Neuronal stem cell (in vitro differentiated cells): ENCODE measurements at places on chromosomes 3 and 15.
A peak's percentile ranks its signal among the peaks of the same experiment; 100 is the strongest.

GRCh38 chr15:66134284-66134683 is 119.3 kb downstream of the MEGF11 start:
- H3K4me1 ChIP-seq = no peaks in the 10 kb centered on the region
- H3K4me3 ChIP-seq = no peak overlapping the region
- H3K36me3 ChIP-seq = no peaks in the 10 kb centered on the region
- DNase-seq = no peak

DNA sequence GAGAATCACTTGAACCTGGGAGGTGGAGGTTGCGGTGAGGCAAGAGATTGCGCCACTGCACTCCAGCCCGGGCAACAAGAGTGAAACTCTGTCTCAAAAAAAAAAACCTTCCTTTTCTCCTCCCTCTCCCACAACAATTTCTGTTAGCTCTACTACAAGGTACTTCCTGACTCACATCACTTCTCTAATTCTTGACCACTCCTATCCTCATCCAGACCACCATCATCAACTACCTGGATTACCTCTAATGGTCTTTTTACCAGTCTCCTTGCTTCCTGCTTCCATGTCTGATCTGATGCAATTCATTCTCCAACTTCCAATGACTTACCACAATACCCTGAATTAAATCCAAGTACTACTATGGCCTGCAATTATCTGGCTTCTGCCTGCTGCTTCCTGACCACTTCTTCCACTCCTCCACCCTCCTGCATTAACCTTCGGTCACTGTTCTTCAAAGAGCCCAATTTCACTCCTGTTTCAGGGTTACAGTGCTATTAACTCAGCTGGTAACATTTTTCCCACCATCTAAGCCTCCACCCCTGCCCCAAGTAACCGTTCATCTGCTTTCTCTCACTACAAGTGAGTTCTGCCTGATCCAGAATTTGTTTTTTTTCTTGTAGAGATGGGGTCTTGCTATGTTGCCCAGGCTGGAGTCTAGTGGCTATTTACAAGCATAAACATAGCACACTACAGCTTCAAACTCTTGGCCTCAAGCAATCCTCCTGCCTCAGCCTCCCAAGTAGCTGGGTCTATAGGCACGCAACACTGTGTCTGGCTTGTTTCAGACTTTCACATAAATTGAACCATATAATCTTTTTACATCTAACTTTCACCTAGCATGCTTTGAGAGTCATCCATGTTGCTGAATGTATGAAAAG is 27.8 kb downstream of the DCAF1 start:
- H3K4me3 ChIP-seq = no peak overlapping the region
- no peaks in the 10 kb centered on the region for H3K4me1 ChIP-seq
- no peaks in the 10 kb centered on the region for H3K27me3 ChIP-seq
- H3K36me3 ChIP-seq = peaks cover 9% of the 10 kb centered on the region
- no peak for DNase-seq

GRCh38 chr3:47421741-47422649 is 41.2 kb downstream of the PTPN23 start:
- DNase-seq = no peak
- no peak overlapping the region for H3K27ac ChIP-seq
- H3K4me1 ChIP-seq = peaks cover 3% of the 10 kb centered on the region
- peaks cover 73% of the 10 kb centered on the region for H3K36me3 ChIP-seq
- H3K27me3 ChIP-seq = no peaks in the 10 kb centered on the region
- H3K4me3 ChIP-seq = no peak overlapping the region

DNA sequence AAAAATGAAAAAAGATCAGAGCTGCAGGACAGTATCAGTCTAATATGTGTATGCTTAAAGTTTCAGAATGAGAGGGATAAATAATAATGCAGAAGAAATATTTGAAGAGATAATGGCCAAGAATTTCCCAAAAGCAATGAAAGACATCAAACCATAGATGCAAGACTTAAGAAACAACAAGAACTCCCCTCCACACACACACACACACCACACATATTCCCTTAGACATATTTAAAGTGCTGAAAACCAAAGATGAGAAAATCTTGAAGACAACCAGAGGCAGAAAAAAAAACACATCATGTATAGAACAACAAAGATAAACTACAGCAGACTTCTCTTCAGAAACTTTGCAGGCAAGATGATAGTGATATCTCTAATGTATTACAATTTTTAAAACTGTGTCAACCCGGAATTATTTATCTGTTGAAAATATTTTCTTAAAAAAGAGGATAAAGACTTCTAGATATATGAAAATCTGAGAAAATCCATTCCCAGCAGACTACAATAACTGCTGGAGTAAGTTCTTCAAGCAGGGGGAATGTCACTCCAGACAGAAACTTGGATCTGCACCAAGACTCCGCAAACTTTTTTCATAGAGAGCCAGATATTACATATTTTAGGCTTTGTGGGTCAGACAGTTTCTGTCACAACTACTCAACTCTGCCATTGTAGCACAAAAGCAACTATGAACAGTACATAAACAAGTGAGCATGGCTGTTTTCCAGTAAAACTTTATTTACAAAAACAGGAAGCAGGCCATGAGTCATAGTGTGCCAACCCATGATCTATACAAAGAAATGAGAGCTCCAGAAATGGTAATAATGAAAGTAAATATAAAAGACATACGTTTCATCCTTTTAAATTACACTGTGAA is 223.4 kb upstream of the CGNL1 start:
- H3K4me1 ChIP-seq = peaks cover 2% of the 10 kb centered on the region
- H3K27ac ChIP-seq = no peak overlapping the region
- no peak for DNase-seq
- H3K4me3 ChIP-seq = no peak overlapping the region

DNA sequence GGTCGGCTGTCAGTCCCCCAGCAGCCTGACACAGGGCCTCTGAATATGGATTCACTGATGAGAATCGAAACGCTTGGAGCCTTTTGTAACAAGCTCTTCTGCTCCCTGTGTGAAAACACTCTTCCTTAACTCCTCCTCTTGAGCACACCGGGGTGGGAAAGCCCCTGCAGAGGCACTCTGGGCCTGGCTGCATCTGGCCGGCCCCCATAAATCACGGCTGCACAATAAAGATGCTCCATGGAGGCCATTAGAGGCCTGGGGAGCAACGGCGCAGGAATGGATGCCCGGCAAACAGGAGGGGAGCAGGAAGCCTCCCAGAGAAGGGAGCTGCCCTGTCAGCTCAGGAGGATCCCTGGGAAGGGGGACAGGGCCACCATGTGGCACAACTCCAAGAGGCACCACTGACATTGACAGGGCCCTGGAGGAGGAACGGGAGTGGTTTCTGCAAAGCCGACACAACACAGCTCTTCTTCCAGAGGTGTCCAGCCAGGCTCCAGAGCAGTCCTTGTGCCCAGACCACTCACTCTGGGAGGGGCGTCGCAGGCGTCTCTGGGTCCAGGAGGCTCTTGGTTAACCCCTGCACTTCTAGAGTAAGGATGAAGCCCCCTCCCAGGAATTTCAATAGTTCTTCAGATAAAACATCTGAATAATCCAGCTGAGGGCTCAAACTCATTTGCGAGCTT is 509.3 kb upstream of the PPP2R3A start:
- DNase-seq = peak; percentile 53
- peaks cover 2% of the 10 kb centered on the region for H3K4me1 ChIP-seq
- H3K27ac ChIP-seq = no peak overlapping the region
- H3K36me3 ChIP-seq = no peaks in the 10 kb centered on the region

GRCh38 chr3:14552041-14552648 is 12.0 kb upstream of the GRIP2 start:
- H3K27ac ChIP-seq = no peak overlapping the region
- no peak for DNase-seq
- no peaks in the 10 kb centered on the region for H3K36me3 ChIP-seq
- H3K4me1 ChIP-seq = peaks cover 11% of the 10 kb centered on the region

GRCh38 chr3:14614189-14614588 is 37.4 kb upstream of the CCDC174 start:
- H3K36me3 ChIP-seq = no peaks in the 10 kb centered on the region
- no peaks in the 10 kb centered on the region for H3K4me1 ChIP-seq
- H3K27ac ChIP-seq = no peak overlapping the region
- no peak for DNase-seq
- no peaks in the 10 kb centered on the region for H3K27me3 ChIP-seq
- no peak overlapping the region for H3K4me3 ChIP-seq

DNA sequence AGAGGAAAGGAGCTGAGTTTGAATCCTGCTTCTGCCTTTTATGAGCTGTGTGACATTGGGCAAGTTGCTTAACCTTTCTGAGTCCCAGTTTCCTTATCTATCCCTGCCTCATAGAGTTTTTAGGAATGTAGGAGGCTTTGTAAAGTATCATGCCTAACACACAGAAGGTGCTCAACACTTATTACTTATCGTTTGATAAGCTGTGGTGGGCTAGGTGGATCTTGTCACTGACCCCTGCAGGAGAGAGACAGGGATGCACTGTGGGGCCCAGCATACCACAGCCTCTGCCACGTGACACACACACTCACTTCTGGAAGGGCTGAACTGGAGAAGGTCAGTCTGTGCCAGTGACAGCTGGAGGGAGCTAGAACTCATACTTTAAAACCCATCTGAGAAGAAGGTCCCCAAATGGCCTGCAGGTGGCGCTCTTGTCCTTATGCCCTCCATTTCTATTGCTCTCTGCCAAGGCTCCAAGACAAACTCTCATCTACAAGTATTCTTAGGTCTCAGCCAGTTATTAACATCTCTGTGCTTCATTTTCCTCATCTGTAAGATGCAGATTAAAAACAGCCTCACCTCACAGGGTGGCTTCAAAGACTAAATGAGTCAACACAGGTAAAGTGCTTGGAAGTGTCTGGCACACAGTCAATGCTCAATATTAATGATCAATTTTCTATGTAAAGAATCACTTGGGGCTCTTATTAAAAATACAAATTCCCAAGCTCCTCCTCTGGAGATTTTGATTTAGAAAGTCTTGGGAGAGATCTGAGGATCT is 57.5 kb upstream of the HACD2 start:
- H3K4me1 ChIP-seq = peaks cover 6% of the 10 kb centered on the region
- no peak overlapping the region for H3K27ac ChIP-seq
- H3K27me3 ChIP-seq = no peaks in the 10 kb centered on the region
- peaks cover 22% of the 10 kb centered on the region for H3K36me3 ChIP-seq
- no peak overlapping the region for H3K4me3 ChIP-seq

DNA sequence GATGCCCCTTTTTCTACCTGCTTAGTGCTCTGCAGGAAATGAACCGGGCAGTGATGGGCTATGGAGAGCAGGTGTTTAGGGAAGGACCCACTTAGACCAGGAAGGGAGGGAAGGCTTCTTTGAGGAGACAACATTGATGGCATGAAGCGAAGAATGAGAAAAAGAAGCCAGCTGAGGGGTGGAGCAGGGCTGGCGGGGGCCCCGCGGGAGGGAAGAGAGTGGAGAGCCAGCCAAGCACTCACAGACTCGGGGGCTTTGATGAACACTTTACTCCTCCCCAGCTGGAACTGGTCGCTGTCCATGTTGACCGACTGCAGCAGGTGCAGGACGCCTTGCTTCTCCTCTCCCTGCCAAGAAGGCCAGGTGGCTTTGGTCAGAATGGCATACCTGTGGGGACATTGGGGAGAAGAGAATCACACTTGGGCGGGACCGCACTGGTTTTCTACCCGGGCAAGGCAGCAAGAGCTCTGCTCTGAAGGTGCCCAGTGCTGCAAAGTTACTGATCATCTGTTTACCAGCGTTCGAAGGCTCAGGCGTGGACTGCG is 28.4 kb upstream of the LDHAL6B start:
- no peaks in the 10 kb centered on the region for H3K4me1 ChIP-seq
- DNase-seq = no peak
- H3K27ac ChIP-seq = no peak overlapping the region
- H3K27me3 ChIP-seq = no peaks in the 10 kb centered on the region
- H3K4me3 ChIP-seq = no peak overlapping the region

DNA sequence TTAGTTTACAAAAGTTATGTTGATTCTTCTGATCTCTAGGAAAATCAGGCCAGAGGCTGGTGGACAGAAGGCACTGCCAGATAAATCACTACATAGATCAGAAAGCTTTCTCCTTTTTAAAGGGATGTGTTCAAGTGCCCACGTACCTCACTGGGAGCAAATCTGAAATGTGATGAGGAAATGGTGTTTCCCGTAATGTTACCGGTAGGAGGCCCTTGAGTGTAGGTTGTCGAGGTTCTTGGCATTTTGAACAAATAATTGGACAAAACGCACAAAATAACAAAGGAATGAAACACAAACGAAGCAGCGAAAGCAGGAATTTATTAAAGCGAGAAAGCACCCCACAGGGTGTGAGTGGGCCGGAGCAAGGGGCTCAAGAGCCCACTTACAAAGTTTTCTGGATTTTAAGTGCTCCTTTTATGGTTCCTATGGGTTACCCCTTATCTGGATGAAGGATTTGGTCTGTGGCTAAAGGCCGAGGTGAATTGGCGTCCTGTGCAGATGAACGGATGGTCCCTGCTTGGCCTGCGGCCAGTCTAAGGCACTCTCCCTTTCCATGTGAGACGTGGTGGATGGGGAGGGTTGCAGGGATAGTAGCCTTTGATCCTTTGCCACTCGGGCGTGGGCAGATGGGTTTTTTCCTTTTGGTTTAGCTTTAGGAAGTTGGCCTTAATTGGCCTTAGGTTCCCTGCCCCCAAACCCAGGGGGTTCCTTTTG is 1.0 kb downstream of the SNX1 start:
- H3K4me3 ChIP-seq = peak overlapping the region; percentile 83
- no peak overlapping the region for H3K27ac ChIP-seq
- no peak for DNase-seq
- peaks cover 16% of the 10 kb centered on the region for H3K36me3 ChIP-seq
- peaks cover 16% of the 10 kb centered on the region for H3K4me1 ChIP-seq

GRCh38 chr3:13011573-13012220 is 61.5 kb downstream of the IQSEC1 start:
- H3K4me1 ChIP-seq = peaks cover 26% of the 10 kb centered on the region
- no peak overlapping the region for H3K4me3 ChIP-seq
- no peaks in the 10 kb centered on the region for H3K36me3 ChIP-seq
- no peak overlapping the region for H3K27ac ChIP-seq

DNA sequence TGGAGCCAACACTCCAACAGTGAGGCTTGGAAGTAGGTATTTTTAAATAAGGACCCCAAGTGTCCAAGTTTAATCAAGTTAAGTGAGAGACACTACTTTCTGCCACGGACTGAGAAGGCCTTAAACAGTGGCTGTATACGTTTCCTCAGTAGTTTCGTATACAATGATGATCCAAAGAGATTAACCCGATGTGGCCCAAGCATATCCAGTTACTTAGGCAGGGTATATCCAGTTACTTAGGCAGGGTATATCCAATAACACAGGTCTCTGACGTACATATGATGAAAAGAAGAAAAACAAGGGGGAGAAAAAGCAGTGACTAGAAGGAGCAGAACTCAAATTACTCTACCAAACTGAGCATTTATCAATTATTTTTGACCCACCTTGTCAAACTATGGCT is 591.4 kb downstream of the FOXP1 start:
- DNase-seq = no peak
- no peaks in the 10 kb centered on the region for H3K4me1 ChIP-seq
- no peak overlapping the region for H3K4me3 ChIP-seq
- no peak overlapping the region for H3K27ac ChIP-seq
- H3K27me3 ChIP-seq = no peaks in the 10 kb centered on the region
- H3K36me3 ChIP-seq = no peaks in the 10 kb centered on the region

DNA sequence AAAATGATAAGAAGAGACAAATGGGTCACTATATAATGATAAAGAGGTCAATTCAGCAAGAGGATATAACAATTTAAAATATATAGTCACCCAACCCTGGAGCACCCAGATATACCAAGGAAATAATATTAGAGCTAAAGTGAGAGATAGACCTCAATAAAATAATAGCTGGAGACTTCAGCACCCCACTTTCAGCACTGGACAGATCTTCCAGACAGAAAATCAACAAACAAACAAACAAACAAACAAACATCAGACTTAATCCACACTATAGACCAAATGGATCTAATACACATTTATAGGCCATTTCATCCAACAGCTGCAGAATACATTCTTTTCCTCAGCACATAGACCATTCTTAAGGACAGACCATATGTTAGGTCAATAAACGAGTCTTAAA is 79.4 kb downstream of the SENP7 start:
- no peaks in the 10 kb centered on the region for H3K36me3 ChIP-seq
- no peak for DNase-seq
- no peak overlapping the region for H3K27ac ChIP-seq
- no peaks in the 10 kb centered on the region for H3K4me1 ChIP-seq
